ENCODE measurements at places on chromosomes 12 and 14. TPM values are rescaled to one million over a fixed set of nuclear protein-coding genes. Genes with fewer than 3 reads are reported as not detected.

Gene A2M
- 45.0 TPM for total RNA-seq

Gene DIO2
- total RNA-seq = not detected

Gene ATP5MC2
- total RNA-seq = 518 TPM

Gene GPR137C
- total RNA-seq = 0.87 TPM

Gene VWF
- 837 TPM for total RNA-seq

Gene COCH
- 0.79 TPM for total RNA-seq

Gene KRT73
- total RNA-seq = not detected

Gene IL31
- total RNA-seq = not detected

Gene FAM186B
- not detected for total RNA-seq

Gene PTPRB
- total RNA-seq = 63.4 TPM

Gene CDH24
- 16.7 TPM for total RNA-seq

Gene GNB3
- 0.20 TPM for total RNA-seq

Gene SSTR1
- total RNA-seq = 0.05 TPM

Gene SERPINA12
- not detected for total RNA-seq

Gene OR4E2
- total RNA-seq = not detected

Gene SIX4
- 1.00 TPM for total RNA-seq

Gene EML5
- 0.13 TPM for total RNA-seq

Gene ACVR1B
- 5.2 TPM for total RNA-seq

Gene SLC6A13
- total RNA-seq = not detected

Gene ASB2
- 0.10 TPM for total RNA-seq

Gene ERBB3
- total RNA-seq = not detected

Gene GARIN6
- not detected for total RNA-seq

Gene TAPBPL
- 17.1 TPM for total RNA-seq

Gene PRH2
- total RNA-seq = not detected

Gene ASPG
- not detected for total RNA-seq

Gene MYO1H
- total RNA-seq = not detected

Gene PIWIL1
- not detected for total RNA-seq

Gene KRT82
- total RNA-seq = not detected

Gene RPAP3
- 18.0 TPM for total RNA-seq

Gene OTUB2
- total RNA-seq = 2.6 TPM

Gene HOXC4
- total RNA-seq = not detected

Gene NEUROD4
- not detected for total RNA-seq

Gene NUBPL
- total RNA-seq = 6.6 TPM

Gene CDK2
- total RNA-seq = 44.6 TPM

Gene NOVA1
- total RNA-seq = 0.15 TPM

Gene TCL1B
- not detected for total RNA-seq

Data from mammary microvascular endothelial cell (primary cell).